Activated naive CD4-positive, alpha-beta T cell treated with anti-CD3 and anti-CD28 coated beads, Interleukin-2, amount 10 ng/mL, durations not matched to agents 7 days and 5 days (primary cell): ENCODE measurements at places on chromosomes 3 and 15.

DNA sequence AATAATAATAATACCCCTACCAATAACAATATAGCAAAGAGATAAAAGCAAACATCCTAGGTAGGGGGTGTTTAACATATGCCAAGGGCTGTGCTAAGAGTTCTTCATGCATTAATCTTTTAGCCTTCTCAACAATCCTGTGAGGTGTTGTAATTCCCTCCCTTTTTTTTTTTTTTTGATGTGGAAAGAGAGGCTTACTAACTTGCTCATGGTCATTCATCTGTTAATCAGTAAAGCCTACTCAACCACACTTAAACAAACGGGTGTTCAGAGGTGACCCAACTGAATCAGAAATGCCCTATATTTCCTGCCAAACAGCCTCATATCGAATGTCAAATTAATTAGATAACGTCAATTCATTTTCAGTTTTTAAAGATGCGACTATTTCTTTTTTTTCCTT, 232.1 kb downstream of the CTNNB1 start:
- no peak for DNase-seq
- no peaks in the 10 kb centered on the region for H3K36me3 ChIP-seq
- H3K27me3 ChIP-seq, result peaks cover 4% of the 10 kb centered on the region
- H3K27ac ChIP-seq, result no peak overlapping the region

GRCh38 chr15:85550283-85550682, 169.9 kb downstream of the AKAP13 start:
- no peak for DNase-seq
- peaks cover 26% of the 10 kb centered on the region for H3K4me1 ChIP-seq
- H3K4me3 ChIP-seq, result no peak overlapping the region
- peaks cover 32% of the 10 kb centered on the region for H3K36me3 ChIP-seq
- no peak overlapping the region for H3K27ac ChIP-seq
- no peaks in the 10 kb centered on the region for H3K27me3 ChIP-seq

GRCh38 chr15:94395640-94396039, 164.3 kb downstream of the MCTP2 start:
- H3K4me3 ChIP-seq, result no peak overlapping the region
- no peaks in the 10 kb centered on the region for H3K36me3 ChIP-seq
- no peaks in the 10 kb centered on the region for H3K4me1 ChIP-seq
- no peak overlapping the region for H3K27ac ChIP-seq
- DNase-seq, result no peak

DNA sequence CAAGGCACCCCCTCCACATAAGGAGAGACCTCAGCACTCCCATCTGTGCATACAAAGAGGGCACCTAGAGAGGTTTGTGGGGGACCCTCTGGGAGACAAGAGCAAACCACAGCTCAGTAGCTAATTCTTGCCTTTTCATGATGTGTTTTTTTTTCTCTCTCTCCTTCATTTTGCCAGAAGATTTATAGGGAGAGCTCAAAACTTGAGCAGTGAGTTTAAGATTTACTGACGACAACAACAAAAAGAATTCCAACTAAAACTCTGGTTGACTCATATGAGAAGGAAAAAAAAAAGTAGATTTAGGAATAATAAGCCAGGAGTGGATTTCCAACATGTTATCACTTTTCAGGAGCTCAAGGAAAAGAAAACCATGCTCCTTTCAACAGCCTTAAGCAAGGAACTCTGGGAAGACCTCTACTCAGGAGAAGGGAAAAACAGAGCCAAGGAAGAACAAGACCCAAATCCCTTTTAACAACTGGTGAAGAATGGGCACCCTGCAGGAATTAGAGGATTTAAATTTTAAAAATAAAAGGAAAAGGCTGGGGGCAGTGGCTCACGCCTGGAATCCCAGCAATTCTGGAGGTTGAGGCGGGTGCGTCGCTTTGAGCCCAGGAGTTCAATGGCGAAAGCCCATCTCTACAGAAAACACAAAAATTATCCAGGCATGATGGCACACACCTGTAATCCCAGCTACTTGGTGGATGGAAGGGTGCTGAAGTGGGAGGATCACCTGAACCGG, 58.2 kb upstream of the RAD18 start:
- H3K27ac ChIP-seq, result no peak overlapping the region
- no peak for DNase-seq
- H3K27me3 ChIP-seq, result peaks cover 4% of the 10 kb centered on the region
- no peaks in the 10 kb centered on the region for H3K4me1 ChIP-seq

DNA sequence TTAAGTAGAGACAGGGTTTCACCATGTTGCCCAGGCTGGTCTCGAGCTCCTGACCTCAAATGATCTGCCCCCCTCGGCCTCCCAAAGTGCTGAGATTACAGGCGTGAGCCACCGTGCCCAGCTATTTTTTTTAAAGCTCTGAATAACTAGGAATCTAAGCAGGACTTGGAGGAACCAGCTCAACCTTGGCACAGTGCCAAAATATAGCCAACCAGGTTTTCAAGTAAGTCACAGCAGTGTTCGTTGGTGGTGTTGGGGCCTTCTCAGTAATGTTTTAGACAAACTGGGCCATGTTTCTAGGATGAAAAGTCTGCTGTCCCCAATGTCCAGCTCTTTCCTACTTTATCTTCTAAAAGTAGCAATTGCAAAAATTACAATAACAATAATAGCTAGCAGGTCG, 6.4 kb upstream of the ADAM10 start:
- H3K36me3 ChIP-seq, result no peaks in the 10 kb centered on the region
- DNase-seq, result no peak
- H3K4me3 ChIP-seq, result no peak overlapping the region
- peaks cover 5% of the 10 kb centered on the region for H3K4me1 ChIP-seq
- H3K27ac ChIP-seq, result no peak overlapping the region

GRCh38 chr3:181915551-181915950, 203.8 kb downstream of the SOX2 start:
- DNase-seq, result no peak
- no peaks in the 10 kb centered on the region for H3K36me3 ChIP-seq
- H3K4me1 ChIP-seq, result no peaks in the 10 kb centered on the region
- H3K27ac ChIP-seq, result no peak overlapping the region

DNA sequence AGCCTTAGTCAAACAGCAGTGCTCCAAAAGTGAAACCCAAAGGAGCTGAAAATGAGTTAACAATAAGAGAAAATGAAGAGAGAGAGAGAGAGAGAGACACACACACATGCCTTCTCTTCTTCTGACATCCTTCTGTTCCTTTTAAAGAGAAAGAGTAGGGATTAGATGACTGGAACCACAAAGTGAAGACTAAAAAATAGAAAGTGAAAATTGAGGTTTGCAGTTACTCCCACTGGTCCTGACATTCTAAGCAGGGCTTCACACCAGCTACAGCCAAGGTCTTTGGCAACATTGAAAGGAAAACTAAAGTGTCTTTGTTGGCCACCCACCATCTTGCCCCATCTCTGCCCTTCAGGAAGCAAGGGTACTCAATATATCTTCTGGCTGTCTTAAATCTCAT, 59.2 kb downstream of the USP50 start:
- H3K36me3 ChIP-seq, result peaks cover 49% of the 10 kb centered on the region
- no peak overlapping the region for H3K27ac ChIP-seq
- peaks cover 6% of the 10 kb centered on the region for H3K4me1 ChIP-seq
- H3K4me3 ChIP-seq, result no peak overlapping the region
- no peaks in the 10 kb centered on the region for H3K27me3 ChIP-seq

DNA sequence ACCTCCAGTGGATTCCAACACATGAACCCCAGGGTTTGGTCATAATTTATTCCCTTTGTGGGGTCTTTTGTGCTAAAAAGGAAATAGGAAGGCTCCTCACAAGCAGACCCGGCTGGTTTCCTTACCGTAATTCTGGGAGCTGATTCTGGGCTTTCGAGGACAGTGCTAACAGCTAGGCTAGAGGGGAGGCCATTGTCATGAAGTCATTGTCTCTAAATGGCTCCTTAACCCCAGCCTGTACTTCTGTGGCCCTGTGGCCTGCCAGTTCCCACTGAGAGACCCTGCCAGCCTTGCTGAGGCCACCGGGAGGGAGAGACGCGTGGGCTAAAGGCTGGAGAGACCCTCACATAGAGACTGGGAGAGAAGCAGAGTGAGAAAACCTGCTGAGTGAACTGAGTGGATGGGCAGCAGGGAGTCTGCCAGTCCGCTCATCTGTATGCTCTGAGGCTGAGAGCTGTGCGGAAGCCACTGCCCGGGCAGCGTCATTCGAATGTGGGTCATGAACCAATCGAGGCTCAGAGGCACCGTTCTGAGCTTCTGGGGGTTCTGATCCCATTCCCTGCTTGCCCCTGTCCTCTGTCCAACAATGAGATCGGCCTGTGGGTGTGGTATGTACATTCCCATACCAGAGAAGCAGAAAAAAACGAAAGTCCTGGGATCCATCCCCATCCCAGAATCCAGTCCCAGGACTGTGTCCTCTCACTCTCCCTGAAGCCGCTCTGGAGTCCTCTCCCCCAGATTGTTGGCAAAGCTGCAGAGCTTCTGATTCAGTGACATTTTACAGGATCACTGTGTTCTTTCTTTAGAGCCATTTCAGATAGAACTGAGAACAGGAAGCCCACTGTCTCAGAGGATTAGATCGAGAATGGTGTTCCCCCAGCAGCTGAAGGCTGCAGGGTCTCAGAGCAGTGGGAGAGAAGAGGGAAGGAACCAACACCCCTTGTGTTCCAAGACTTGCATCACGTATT, 21.3 kb upstream of the DGKG start:
- H3K4me3 ChIP-seq, result no peak overlapping the region
- H3K4me1 ChIP-seq, result no peaks in the 10 kb centered on the region
- peaks cover 4% of the 10 kb centered on the region for H3K27me3 ChIP-seq
